Fibroblast of mammary gland (primary cell): ENCODE measurements at places on chromosomes 3 and 15.

DNA sequence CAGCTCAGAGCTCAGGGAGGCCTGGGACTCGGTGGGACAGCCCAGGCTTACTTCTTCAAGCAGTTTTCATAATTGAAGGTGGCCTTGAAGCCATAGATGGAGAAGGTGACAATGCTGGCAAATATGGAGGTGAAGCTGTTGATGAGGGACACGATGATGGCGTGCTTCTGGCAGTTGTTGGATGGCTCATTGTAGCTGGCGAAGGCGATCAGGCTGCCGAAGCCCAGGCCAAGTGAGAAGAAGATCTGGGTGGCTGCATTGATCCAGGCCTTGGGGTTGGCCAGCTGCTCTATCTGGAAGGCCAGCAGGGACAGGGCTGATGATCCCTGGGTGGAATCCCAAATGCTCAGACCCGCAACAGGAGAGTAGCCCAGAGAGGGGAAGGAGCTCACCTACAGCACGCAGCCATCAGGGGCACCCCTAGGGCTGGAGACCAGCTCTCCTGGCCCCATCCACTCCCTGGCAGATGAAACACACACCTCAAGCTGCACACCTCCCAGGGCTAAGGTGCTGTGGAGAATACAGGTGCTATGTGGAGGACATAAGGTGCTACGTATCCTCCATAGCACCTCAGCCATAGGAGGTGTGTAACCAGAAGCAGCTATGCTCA, 25.1 kb downstream of the SLC6A20 start:
- DNase-seq, result no peak

- no peak for DNase-seq
Observed at GRCh38 chr15:50933341-50933740, 24.9 kb downstream of the AP4E1 start.

- no peak for DNase-seq
Observed at GRCh38 chr3:71873093-71873611, 88.2 kb upstream of the PROK2 start.

GRCh38 chr3:58421004-58421403, 12.6 kb downstream of the PDHB start:
- no peak for DNase-seq

DNA sequence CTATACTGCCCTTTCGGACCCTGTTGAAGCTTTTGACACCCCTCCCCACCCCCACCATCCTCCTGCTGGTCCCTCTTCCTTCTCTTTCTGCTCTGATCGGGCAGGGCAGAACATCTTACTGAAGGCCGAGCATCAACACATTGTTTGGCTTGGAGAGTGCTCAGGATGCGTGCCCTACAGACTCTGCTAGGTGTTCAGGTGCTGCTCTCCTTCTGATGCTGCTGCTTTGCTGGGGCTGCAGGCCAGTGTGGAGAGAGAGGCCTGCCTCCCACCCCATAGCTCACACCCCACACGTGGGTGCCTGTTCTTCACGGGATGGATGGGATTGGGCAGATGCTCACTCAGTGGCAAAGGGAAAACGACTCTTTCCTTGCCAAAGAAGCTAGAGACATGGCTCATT, 89.8 kb upstream of the ONECUT1 start:
- DNase-seq, result no peak

- no peak for DNase-seq
Observed at GRCh38 chr3:25618028-25618427, 46.7 kb downstream of the TOP2B start.

- no peak for DNase-seq
Observed at GRCh38 chr3:126321490-126321889, 35.7 kb downstream of the KLF15 start.

DNA sequence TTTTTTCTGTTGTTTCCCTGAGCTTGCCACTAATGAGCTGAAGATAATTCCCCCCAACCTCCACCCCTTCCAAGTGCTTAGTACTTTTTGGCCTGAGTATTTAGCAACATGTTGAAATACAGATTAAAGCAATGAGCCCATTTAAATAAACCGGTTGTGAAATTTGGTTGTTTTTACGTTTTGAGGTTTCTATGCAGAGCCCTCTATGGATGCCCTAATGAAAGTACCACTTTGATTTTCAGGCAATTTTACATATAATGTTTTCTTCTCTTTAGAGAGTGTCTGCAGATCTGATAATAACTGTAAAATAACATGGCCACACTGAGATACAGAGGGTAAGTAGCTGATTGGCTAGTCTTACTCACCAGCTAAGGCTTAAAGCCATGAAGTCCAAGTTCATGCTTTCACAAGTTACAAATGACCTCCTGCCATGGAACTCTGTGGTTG, 139.4 kb upstream of the SLC7A14 start:
- DNase-seq, result peak; percentile 82

DNA sequence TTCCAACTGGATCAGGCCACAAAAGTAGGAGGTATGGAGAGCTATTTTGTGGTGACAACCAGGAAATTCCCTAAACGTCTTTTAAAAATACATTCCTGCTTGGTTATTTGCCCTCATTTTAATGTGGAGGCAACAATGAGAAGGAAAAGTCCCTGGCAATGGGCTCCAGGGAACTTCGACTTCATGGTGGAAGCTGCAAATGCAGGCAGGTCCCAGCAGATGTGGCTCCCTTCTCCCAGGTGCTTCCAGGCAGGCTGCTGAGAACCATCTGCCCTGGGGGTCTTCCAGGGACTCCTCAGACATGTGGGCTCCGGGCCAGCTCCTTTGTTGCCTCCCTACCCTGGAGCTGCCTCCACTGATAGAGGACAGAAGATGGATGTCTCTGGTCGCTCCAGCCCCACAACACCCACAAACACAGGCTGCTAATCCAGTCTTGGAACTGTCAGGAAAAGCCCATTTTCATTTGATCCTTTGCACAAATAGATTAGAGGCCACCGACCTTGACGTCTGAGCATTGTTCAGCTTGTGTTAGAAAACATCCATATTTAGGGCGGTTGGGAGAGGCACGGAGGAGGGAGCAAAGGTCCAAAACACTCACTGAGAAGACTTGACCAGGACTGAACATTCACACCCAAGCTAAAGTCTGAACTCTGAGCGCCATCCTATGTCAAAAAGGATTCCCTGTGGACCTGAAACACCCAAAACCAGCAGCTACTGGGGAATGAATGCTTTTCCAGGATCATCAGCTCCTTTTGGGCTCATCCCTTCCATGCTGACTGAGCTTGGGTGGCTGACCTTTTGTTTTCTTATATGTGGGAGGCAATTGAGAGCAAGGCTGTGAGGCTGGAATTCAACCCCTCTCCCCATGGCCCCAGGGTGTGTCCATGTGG, 30.2 kb upstream of the SLCO2A1 start:
- DNase-seq, result peak; percentile 25

GRCh38 chr15:34360298-34360697, 6.7 kb downstream of the LPCAT4 start:
- no peak for DNase-seq

DNA sequence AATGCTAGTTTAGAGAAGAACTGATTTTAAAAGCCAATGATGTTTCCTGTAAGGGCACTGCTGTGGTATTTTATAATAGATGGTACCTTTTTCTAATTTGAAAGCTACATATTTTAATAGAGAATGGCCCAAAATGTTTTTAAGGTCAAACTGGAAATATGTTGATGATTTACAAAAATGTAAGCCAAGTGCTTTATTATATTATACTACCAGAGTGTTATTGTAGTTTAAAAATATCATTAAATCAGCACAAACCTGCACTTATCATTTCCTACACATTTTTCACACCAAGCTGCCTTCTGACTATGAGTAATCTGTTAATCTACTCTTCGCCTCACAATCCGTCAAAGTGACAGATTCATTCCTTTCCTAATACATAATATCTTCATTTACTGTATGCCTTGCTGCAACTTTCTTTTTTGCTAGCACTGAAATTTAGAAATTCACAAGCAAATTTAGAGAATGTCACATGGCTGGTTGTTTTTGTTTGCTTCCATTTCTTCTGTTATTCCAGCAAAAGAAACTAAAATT, 126.4 kb upstream of the FAM3D start:
- DNase-seq, result no peak

DNA sequence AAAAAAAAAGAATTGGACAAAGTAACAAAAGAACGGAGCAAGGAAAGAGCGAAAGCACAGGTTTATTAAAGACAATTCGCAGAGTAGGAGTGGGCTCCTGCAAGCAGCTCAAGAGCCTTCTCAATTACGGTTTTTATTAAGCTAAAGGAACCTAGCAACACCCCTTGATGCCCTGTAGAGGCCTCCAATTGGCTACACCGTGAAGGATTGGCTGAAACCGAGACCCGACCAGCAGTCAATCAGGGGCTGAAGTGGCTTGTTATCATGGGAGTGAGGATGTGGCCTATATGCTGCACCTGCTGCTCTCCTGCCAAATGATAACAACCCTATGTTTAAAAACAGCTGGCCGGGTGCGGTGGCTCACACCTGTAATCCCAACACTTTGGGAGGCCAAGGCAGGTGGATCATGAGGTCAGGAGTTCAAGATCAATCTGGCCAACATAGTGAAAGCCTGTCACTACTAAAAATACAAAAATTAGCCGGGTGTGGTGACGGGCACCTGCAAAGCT, 20.4 kb upstream of the AP3B2 start:
- no peak for DNase-seq

- no peak for DNase-seq
Observed at GRCh38 chr15:67409175-67409574, 111.8 kb upstream of the C15orf61 start.

DNA sequence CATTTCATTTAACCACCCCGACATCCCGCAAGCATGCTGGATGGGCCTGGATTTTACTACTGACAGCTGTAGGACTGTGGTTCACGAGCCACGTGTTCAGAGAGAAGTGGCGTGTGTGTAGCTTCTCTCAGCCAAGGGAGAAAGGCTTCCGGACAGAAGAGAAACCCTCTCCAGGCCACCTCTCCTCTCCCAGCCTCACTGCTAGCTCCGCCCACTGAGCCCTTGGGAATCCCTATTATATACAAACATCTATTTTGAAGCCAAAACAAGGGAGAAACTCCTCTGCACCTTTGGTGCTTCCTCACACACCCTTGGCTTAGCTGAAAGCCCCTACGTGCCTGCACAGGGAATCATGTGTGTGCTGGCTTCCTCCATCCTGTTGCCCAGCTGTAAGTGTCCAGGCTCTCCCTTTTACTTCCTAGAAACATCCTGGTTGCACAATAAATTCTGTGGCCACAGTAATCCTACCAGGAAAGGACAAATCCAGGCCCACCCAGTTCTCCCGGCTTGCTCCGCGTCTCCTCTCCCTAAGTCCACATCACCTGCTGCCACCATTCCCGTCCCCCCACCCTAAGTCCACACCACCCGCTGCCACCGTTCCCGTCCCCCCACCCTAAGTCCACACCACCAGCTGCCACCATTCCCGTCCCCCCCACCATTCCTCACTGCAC, 30.5 kb downstream of the PCSK6 start:
- DNase-seq, result no peak

DNA sequence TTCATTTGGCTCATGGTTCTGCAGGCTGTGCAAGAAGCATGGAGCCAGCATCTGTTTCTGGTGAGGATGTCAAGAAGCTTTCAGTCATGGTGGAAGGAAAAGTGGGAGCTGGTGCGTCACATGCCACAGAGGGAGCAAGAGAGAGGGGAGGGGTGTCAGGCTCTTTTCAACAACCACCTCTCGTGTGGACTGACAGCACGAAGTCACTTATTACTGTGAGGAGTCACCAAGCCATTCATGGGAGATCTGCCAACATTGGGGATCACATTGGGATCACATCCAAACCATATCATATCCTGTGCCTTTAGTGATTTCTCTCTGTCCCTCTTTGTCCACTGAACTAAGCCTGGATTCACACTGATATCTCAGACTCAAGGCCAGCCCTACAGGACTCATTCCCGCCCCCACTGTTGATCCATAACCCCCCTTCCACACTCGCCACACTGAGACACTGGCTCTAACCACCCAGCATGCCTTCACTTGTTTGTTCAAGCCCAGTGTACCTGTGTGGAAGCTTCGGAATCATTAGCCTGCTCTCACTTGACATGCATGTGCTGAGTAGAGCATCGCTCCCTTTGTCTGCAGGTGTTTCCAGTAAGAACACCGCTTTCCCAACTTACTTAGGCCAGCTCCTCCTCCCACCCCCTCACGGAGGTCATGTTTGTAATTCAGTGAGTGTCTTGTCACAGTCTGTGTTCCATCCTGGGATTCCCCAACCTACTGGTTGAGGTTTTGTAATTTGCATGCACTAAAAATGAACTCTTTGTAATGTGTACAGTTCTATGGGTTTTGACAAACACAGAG, 132.2 kb downstream of the KLF13 start:
- peak; percentile 51 for DNase-seq
